ENCODE measurements at places on chromosomes 3 and 15. TPM values are rescaled to one million over a fixed set of nuclear protein-coding genes. Genes with fewer than 3 reads are reported as not detected.

The POPDC2 gene
- total RNA-seq: 768 TPM

The ARGFX gene
- not detected for total RNA-seq

The TADA3 gene
- 41.7 TPM for total RNA-seq

GRCh38 chr3:152460936-152461335, 192.2 kb downstream of the MBNL1 start:
- no peak overlapping the region for H3K27ac ChIP-seq
- H3K36me3 ChIP-seq: peaks cover 3% of the 10 kb centered on the region
- DNase-seq: no peak
- H3K4me3 ChIP-seq: no peak overlapping the region

DNA sequence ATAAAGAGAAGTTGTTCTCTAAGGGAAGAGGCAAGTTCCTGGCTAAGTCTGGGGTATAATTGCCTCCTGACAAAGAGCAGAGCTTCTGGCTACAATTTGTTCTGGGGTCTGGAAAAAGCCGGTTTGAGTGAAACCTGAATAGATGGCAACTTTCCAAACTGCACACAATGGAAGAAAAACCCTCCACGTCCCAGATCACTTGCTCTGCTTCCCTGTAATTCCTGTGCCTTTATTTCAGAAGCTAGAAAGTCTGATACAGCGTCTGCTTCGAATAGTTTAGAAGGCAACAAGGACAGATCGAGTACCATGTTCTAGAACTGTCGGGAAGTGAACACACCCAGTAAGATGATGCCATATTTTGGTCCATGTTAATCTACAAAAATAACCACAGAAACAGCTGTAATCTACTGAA, 1.6 kb upstream of the WDR82 start:
- no peak for DNase-seq
- H3K27ac ChIP-seq: peak overlapping the region; percentile 99
- H3K4me3 ChIP-seq: no peak overlapping the region

DNA sequence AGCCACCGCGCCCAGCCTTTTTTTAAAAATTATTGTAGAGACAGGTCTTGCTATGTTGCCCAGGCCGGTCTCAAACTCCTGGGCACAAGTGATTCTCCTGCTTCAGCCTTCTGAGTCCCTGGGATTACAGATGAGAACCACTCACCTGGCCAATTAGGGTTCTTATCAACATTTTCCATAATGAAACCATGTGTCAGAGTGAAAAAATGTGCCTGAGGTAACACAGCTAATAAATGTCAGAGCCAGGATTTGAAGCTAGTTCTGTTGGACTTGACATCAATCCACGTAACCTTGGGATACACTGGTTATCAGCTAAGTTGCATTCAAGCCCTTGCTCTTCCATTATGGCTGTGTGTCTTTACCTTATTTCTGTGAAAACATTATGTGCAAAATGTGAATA, 29.1 kb downstream of the CHST14 start:
- peaks cover 5% of the 10 kb centered on the region for H3K27me3 ChIP-seq
- H3K27ac ChIP-seq: no peak overlapping the region
- no peak for DNase-seq
- no peaks in the 10 kb centered on the region for H3K36me3 ChIP-seq
- H3K4me1 ChIP-seq: no peaks in the 10 kb centered on the region

- no peak for DNase-seq
- no peak overlapping the region for H3K27ac ChIP-seq
- H3K27me3 ChIP-seq: no peaks in the 10 kb centered on the region
- no peak overlapping the region for H3K4me3 ChIP-seq
- H3K36me3 ChIP-seq: no peaks in the 10 kb centered on the region
These were observed 15.5 kb upstream of the CPEB1 start for GRCh38 chr15:82662641-82663040.

DNA sequence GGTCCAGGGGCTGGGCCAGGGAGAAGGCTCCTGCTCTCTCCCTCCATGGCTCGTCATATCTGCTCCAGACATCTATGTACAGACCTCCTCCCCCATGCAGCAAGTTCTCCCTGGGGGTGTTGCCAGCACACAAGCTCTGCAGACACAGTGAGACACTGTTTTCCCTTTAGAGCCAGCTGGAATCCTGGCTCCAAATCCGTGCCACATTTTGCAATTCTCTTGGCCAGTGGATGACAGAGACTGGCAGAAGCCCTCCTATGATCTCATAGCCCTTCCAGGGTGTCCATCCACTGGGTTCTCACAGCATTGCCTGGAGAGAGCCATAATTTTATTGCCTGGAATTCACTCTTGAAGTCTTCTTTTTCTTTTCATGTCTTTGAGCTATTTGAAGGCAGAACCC, 203.9 kb downstream of the TLE3 start:
- H3K4me1 ChIP-seq: no peaks in the 10 kb centered on the region
- peak; percentile 29 for DNase-seq
- no peak overlapping the region for H3K4me3 ChIP-seq
- H3K27ac ChIP-seq: no peak overlapping the region
- no peaks in the 10 kb centered on the region for H3K27me3 ChIP-seq
- no peaks in the 10 kb centered on the region for H3K36me3 ChIP-seq

- no peak for DNase-seq
- no peaks in the 10 kb centered on the region for H3K4me1 ChIP-seq
- H3K4me3 ChIP-seq: no peak overlapping the region
- H3K36me3 ChIP-seq: peaks cover 84% of the 10 kb centered on the region
These were observed 97.9 kb downstream of the PLD1 start for GRCh38 chr3:171712171-171712938.
